ENCODE measurements at places on chromosomes 2 and 18.

GRCh38 chr18:79794846-79795245 lies 2.9 kb upstream of the KCNG2 start:
- DNase-seq, result no peak

DNA sequence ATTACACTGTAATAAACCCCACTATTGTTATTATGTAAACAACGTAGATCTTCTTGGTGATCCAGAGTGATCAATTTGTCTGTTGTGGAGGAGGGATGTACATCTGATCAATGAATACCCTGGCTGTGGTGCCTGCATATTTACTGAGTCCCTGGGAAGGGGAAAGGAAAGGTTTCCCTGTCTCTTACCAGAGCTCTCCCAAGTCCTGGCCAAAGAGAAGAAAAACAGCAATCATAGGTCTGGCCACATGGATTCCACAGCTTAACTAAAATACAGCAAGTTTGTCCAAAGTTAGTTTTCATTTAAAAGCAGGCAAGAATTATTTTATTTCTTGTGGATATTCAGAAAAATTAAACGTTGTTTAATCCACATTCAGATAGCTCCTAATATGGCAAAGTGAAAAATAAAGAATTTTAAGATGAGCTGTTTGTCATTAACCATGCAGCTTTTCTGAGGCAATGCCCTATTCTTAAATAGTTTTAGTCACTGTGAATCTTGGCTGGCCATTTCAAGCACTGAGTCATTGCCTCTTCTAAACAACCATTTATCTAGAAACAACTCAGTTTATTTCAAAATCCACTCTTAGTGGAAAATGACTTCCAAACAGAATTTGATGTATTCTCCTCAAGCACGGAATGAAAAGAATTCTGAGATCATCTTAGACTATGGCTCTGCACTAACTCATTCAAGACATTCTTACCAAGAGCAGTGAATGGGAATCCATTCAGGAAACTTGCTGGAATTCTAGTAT lies 1004.4 kb upstream of the CDH2 start:
- DNase-seq, result no peak

GRCh38 chr2:15746703-15747550 lies 155.3 kb downstream of the DDX1 start:
- DNase-seq, result no peak

GRCh38 chr18:2451556-2451955 lies 119.7 kb downstream of the METTL4 start:
- no peak for DNase-seq

GRCh38 chr2:190333395-190333794 lies 10.0 kb upstream of the INPP1 start:
- DNase-seq, result no peak

DNA sequence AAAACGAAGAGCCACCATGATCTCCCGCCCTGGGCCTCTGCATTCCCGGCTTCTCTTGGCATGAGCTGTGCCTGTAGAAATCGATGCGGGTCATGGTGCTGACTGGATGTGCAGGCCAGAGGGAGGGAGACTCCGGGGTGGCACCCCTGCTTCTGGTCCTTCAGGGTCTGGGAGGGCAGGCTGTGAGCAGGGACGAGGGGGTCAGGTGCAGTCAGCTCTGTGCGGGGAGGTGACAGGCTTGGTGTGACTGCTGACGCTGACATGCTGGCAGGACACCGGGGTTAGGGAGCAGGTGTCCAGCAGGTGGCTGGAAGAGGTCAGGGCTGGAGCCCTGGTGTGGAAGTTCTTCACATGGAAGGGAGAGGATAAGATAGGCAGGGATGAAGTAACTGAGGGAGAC lies 48.7 kb upstream of the KCNF1 start:
- no peak for DNase-seq

DNA sequence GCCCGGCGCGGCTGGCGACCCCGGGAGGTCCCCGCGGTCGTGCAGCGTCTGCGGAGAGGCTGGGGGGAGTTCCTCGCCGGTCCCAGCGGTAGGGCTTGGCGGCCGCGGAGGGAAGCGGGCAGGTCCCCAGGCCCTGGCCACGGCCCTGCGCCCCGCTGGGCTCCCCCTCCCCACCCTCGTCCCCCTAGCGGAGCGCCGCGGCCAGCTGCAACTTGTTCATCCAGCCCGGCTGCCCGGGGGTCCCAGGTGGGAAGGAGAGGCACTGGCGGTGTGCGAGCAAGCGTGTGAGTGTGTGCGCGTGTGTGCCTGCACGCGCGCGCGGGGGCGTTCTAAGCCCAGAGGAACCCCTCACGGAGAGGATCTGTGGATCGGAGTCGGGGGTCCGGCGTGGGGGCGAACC lies 1.3 kb downstream of the PTPRM start:
- DNase-seq, result no peak

- DNase-seq, result no peak
Measured at GRCh38 chr2:120509213-120509815, 163.4 kb downstream of the INHBB start.

DNA sequence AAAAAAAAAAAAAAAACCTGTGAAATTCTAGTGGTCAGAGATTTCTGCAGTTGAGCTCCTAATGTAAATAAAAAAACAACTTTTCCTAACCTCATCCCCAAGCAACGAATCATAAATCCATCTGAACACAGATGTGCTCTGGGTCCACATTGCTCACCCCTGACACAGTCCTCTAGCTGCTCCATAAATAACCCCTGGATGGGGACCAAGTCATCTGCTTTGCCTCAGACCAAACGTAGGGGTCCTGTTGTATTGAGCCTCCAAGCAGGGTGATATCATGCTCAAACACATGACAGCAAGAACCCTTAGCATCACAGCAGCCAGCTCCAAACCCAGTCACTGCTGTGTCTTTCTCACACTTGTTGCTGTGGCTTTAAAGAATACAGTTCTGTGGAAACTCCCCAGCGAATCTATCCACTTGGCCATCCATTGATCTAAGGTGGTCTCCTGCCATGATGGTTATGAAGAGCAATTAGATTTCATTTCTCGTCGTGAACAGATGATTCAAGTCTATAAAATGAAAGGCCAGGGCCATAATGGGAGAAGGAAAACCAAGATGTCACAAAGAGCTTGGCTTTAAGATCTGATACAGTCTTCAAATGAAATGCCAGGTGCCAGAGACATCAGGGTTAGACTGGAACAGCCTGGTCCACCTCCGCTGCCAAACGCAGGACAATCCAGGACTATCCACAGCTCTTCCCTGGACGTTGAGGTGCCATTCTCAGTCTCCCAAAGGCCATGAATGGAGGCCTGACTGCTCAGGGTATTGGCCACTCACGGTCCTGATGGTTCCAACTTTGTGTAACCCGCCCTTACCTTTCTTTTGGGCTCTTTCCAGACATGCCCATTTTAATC lies 39.0 kb downstream of the TBC1D8 start:
- no peak for DNase-seq

DNA sequence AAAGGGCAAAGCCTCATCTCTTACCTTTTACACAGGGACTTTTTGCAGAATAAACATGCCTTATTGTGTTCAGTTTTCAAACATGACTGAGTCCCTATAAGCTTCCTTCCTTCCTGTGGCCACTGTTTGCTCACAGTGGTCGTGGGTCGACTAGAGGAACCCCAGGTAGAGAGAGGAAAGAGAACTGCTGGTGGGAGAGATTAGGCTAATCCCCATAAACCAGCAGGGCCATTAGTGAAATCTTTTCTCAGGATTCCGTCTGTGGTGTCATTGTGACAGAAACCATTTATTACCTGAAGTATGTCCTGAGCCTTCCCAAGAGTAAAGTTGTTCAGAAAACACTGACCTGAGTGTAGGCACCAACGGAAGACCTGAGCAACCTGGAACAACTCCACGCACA lies 21.3 kb upstream of the BOD1L2 start:
- DNase-seq, result no peak

- no peak for DNase-seq
Measured at GRCh38 chr2:25478736-25479135, 137.0 kb upstream of the DNMT3A start.
